NCI-H524 (cell line): ENCODE measurements at places on chromosomes 5 and 9.
A peak's percentile ranks its signal among the peaks of the same experiment; 100 is the strongest.

GRCh38 chr5:156400231-156400986, 73.4 kb downstream of the SGCD start:
- DNase-seq: no peak

DNA sequence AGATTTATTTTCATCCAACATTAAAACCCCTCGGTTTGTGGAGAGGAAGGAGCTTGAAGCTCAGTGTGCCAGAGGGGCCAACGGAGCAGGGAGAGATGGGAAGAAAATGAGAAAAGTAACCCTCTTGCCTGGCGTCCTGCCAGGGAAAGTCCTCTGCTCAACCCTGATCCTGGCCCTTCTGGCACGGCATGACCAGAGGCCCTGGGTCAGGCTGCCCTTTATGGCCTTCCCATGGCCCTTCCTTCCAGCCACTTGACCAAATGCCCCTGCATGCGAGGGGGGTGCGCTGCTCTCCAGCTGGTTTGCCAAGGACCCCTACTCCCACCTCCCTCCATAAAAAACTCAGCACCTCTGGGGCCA, 43.8 kb downstream of the SPRY4 start:
- no peak for DNase-seq

DNA sequence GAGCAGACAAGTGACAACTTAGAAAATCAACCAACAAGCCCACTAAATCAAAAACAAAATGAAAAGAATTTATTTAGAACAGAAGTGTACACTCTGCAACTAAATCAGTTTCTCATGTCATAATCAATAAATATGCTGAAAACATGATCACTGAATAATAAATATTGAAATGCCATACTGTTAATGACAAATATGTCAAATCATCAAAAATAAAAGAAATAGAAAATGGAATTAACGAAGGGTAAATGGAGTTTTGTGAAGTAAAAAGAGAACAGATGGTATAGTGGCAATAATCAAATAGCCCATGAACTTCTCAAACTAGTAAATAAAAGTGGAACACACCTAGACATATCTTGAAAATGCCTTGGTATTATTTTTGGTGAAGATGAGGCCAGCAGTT, 744.9 kb downstream of the TAF11L14 start:
- no peak for DNase-seq

DNA sequence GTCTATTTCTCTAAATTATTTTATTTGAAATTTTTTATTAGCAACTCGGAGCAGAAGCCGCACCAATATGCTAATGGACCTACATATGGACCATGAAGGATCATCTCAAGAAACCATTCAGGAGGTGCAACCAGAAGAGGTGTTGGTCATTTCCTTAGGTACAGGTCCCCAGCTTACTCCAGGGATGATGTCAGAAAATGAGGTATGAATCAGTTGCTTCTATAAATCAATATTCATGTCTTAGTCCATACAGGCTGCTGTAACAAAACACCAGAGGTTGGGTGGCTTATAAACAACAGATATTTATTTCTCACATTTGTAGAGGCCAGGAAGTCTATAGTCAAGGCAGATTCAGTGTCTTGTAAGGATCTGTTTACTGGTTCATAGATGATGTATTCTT, 50.8 kb downstream of the GAPVD1 start:
- no peak for DNase-seq

DNA sequence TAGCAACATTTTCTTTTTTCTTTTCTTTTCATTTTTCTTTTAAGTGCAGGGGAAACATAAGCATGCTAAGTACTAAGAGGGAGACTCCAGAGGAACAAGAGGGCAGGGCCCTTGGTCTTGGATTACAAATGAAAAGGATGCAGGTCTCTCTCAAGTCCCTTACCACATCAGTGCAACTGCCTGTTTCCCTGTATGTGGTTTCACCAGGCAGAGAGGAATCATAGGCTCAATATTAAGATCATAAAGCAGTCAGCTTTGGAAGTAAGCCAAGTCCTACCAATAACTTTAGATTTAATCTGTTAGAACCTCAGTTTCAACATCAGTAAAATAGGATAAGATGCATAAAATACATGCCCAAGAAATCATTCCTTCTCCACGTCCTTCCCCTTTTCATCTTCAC, 422.7 kb upstream of the PAPPA start:
- no peak for DNase-seq

DNA sequence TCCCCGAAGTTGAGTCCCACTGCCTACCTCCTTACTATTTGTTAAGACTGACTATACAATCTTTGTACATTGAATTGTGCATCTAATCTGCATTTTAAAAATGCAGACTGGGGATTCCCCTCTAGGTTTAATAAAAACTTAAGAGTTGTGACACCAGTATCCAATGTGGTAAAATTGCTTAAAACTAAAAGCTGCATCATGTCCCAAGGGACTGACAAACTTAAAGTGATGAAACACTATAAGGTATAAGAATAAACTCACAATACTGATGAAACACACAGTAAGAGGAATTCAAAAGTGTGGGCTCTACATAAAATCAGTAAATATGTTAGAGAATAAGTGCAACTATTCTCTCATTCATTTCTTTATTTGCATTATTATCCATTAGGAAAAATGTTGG, 1905.1 kb downstream of the MAT2B start:
- DNase-seq: no peak

GRCh38 chr5:133457439-133458355, 154.6 kb downstream of the FSTL4 start:
- no peak for DNase-seq

DNA sequence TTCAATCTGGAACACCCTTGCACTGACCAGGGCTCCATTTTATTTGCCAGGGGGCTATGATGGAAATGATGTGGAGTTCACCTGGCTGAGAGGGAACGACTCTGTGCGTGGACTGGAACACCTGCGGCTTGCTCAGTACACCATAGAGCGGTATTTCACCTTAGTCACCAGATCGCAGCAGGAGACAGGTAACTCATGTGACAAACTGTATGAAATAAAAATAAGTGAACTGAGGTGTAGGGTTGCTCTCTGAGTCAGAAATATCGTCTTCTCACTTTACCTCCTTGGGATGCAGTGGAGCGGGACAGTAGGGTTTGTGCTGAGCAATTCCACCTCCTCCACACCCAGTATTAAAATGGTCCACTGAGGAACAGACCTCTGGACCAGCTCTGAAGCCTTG, 22.1 kb downstream of the GABRP start:
- no peak for DNase-seq

DNA sequence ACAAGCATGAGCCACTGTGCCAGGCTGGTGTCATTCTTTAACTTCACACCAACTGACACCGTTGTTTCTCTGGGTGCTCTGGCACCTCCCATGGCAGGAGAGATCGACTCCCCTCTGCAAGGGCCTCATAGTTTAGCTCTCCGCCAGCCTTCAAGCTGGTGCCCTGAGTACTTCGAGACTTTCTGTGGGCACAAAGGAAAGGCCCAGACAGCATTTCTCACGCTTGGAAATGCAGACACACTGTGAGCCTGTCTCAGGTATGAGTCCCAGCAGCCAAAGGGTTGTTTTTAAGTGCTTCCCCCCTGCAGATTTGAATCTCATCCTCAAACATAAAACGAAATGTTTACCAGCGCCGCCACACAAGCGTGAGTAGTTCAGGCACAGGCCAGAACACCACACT, 11.1 kb upstream of the TCF7 start:
- DNase-seq: no peak

- DNase-seq: no peak
Observed at GRCh38 chr5:98656125-98656795, 117.2 kb upstream of the RGMB start.

GRCh38 chr9:128296340-128297220, 20.5 kb downstream of the SWI5 start:
- DNase-seq: no peak

DNA sequence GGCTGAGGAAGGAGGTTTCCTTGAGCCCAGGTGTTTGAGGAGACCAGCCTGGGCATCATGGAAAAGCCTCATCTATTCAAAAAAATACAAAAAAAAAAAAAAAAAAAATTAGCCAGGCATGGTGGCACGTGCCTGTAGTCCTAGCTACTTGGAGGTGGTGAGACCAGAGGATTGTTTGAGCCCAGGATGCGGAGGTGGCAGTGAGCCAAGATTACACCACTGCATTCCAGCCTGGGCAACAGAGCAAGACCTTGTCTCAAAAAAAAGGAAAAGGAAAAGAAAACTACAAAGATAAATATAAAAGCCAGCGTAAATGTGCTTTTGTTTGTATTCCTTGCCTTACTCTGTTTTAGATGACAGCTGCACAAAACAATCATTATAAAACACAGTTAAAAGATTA, 2249.2 kb upstream of the C9orf72 start:
- no peak for DNase-seq

GRCh38 chr5:157732596-157733262, 1.5 kb downstream of the THG1L start:
- no peak for DNase-seq

- no peak for DNase-seq
Observed at GRCh38 chr5:36396640-36397039, 94.9 kb upstream of the RANBP3L start.

- DNase-seq: peak; percentile 10
Observed at GRCh38 chr5:136420168-136420898, 55.0 kb upstream of the TRPC7 start.

DNA sequence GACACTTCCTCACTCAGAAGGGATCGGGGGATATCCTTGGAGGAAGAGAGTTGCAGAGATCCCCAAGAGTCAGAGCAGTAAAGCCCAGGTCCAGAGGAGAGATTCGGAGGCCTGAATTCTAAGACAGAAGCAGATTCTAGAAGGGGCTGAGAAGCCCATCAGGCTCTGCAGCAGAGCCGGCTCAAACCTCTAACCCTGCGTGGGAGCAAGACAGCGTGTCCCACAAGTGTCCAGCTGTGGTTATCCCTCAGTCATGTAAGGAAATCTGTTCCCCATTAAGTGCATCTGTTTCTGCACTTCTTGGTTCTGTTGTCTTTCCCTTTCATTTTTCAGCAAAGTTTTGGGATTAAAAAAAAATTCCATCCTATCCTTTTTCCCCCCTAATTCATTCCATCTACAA, 4.8 kb upstream of the DIAPH1 start:
- no peak for DNase-seq

DNA sequence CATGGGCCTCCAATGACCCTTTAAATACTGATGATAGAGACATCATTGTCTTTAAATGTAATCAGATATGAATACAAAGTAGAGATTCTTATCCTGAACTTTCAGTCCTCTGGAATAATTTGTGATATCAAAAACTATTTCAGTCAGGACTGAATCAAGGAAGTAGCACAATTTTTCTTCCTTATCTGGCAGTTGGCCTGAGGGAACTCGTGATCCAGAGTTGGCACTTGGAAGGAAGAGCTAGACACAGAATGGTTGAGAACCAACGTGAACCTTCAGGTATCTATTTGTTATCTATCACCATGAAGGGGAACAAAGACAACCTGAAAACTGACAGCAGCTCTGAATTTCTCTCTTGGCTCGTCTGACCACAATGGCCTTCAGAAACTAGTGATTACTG, 269.3 kb downstream of the PRDM9 start:
- no peak for DNase-seq

GRCh38 chr5:122985954-122986721, 50.4 kb downstream of the PPIC start:
- DNase-seq: no peak
